ENCODE measurements at places on chromosomes 16 and 17. TPM values are rescaled to one million over a fixed set of nuclear protein-coding genes. Genes with fewer than 3 reads are reported as not detected.

PRKCB gene
- 10.5 TPM for total RNA-seq

CKLF gene
- 30.4 TPM for total RNA-seq

GP1BA gene
- total RNA-seq, result not detected

TPSG1 gene
- not detected for total RNA-seq

TMEM238L gene
- not detected for total RNA-seq

TERB1 gene
- 0.55 TPM for total RNA-seq

RPS6KB1 gene
- total RNA-seq, result 49.9 TPM

RETREG3 gene
- 51.8 TPM for total RNA-seq

TBC1D3C gene
- 0.29 TPM for total RNA-seq

KCNG4 gene
- total RNA-seq, result not detected

MPO gene
- 1.4 TPM for total RNA-seq

STH gene
- not detected for total RNA-seq

NLRC3 gene
- 19.9 TPM for total RNA-seq

MEIOB gene
- not detected for total RNA-seq

AGRP gene
- total RNA-seq, result not detected

ATP2A3 gene
- 36.3 TPM for total RNA-seq

SPNS2 gene
- 71.2 TPM for total RNA-seq

NME4 gene
- total RNA-seq, result 40.9 TPM

KRTAP2-3 gene
- not detected for total RNA-seq

IFT20 gene
- total RNA-seq, result 33.3 TPM

KRTAP3-1 gene
- not detected for total RNA-seq

TUBG1 gene
- total RNA-seq, result 32.5 TPM

- H3K4me3 ChIP-seq, result no peak overlapping the region
- H3K27me3 ChIP-seq, result no peaks in the 10 kb centered on the region
- H3K27ac ChIP-seq, result no peak overlapping the region
- DNase-seq, result no peak
These were observed 54.0 kb downstream of the GAS7 start for GRCh38 chr17:10144456-10144855.

GRCh38 chr17:29240968-29241963 lies 5.4 kb upstream of the CRYBA1 start:
- H3K4me1 ChIP-seq, result peaks cover 6% of the 10 kb centered on the region
- H3K27me3 ChIP-seq, result no peaks in the 10 kb centered on the region
- DNase-seq, result peak; percentile 51
- H3K4me3 ChIP-seq, result no peak overlapping the region
- H3K36me3 ChIP-seq, result no peaks in the 10 kb centered on the region

DNA sequence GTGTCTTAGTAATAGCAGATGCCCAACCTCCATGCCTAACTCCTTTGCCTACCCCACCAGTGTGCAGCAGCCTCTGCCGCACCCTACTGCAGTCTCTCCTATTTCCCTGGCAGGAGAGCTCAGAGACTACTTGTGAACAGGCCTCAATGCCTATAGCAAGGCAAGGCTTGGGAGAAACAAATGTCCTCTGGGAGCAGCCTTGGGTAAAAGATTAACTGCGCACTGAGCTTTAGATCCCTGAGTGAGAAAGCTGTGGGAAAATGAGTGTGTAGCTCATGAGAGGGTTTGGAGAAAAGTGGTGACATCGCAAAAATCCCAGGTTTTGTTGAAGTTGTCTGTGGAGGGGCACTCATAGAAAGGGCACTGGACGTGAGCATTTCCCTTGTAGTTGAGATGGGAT lies 335.8 kb downstream of the WWOX start:
- H3K27me3 ChIP-seq, result no peaks in the 10 kb centered on the region
- no peak overlapping the region for H3K4me3 ChIP-seq
- H3K36me3 ChIP-seq, result no peaks in the 10 kb centered on the region
- H3K4me1 ChIP-seq, result no peaks in the 10 kb centered on the region
- no peak for DNase-seq
- H3K27ac ChIP-seq, result no peak overlapping the region

- H3K27ac ChIP-seq, result no peak overlapping the region
- no peaks in the 10 kb centered on the region for H3K36me3 ChIP-seq
- DNase-seq, result no peak
- peaks cover 14% of the 10 kb centered on the region for H3K4me1 ChIP-seq
- H3K27me3 ChIP-seq, result no peaks in the 10 kb centered on the region
- no peak overlapping the region for H3K4me3 ChIP-seq
These were observed 131.0 kb downstream of the MRTFB start for GRCh38 chr16:14202095-14202494.

- no peaks in the 10 kb centered on the region for H3K27me3 ChIP-seq
- H3K4me1 ChIP-seq, result peaks cover 4% of the 10 kb centered on the region
- H3K36me3 ChIP-seq, result no peaks in the 10 kb centered on the region
- H3K27ac ChIP-seq, result no peak overlapping the region
- DNase-seq, result no peak
- no peak overlapping the region for H3K4me3 ChIP-seq
These were observed 6.4 kb upstream of the SRCAP start for GRCh38 chr16:30692396-30693064.

GRCh38 chr17:16491131-16491702 lies 776 bp downstream of the LRRC75A start:
- H3K27me3 ChIP-seq, result no peaks in the 10 kb centered on the region
- peaks cover 33% of the 10 kb centered on the region for H3K4me1 ChIP-seq
- no peak overlapping the region for H3K27ac ChIP-seq
- peak overlapping the region; percentile 67 for H3K4me3 ChIP-seq
- no peaks in the 10 kb centered on the region for H3K36me3 ChIP-seq
- DNase-seq, result no peak

DNA sequence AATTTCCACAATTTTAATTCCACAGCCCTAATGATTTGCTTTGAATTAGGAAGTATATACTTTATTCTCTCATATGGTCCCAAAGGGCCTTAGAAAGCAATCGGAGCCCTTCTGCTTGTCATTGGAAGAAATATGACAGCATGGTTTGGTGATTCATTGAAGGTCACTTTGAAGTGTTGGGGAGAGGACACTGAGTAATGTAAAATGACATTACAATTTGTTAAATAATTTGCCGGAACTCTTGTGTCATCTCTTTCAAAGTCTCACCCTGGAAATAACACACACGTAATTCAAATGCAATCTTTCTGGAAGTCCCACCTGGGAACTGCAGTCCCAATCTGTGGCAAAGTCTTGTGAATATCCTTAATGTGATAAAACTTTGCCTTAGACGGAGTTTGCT lies 59.8 kb downstream of the BMERB1 start:
- H3K27me3 ChIP-seq, result no peaks in the 10 kb centered on the region
- H3K4me1 ChIP-seq, result no peaks in the 10 kb centered on the region
- H3K4me3 ChIP-seq, result no peak overlapping the region
- no peak for DNase-seq

DNA sequence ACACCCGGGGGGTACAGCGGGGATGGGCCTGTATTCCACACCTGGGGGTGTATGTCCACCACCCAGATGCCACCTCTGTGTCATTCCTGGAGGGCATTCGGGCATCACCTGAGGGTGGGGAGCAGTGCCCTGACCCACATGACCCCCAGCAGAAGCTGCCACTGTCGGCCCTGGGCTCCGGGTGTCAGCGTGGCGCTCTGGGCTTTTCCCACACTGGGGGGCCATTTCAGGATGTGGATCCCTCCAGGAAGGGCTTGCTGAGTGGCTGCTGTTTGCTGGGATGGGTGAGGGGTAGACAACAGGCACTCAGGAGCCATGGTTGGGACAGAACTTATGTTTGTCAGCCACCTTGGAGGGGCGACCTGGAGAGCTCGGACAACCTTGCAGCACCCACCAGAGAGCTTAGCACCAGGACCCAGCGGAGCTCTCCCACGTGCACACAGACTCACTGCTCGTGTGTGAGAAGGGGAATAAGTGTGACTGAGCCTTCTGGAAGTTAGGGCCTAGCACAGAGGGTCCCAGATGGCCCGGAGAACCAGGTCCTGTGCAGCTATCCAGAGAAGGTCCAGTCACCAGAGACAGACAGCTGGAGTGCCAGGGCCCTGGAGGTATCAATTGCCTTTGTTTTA lies 102.7 kb downstream of the METRNL start:
- H3K36me3 ChIP-seq, result no peaks in the 10 kb centered on the region
- no peak overlapping the region for H3K4me3 ChIP-seq
- peaks cover 14% of the 10 kb centered on the region for H3K4me1 ChIP-seq
- no peaks in the 10 kb centered on the region for H3K27me3 ChIP-seq

DNA sequence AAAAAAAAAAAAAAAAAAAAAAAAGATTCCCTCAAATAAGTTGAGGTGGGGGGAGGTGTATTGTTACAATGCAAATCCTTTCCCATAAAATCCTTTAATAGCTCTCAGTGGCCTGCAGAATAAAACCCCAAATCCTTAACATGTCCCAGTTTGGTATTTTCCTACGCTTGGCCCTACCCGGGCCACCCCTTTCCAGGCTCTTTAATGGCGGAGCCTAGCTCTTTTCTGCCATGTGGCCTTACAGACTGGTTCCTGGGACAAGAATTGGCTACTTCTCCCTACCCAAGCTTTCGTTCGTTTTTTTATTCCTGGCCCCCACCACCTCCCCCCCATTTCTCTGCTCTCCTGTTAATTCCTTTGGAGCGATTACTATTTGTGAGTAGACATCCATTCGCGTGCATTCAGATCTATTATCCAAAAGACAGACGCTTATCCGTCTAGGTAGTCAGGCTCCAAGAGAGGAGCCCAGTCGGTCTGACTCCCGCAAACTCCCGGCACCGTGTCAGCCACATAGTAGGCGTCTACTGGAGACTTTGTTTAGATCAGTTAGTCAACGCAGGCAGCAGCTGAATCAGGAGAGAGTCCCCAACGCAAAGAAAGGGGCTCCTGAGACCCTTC lies 813 bp upstream of the THAP11 start:
- H3K4me1 ChIP-seq, result peaks cover 42% of the 10 kb centered on the region
- no peak for DNase-seq
- H3K27ac ChIP-seq, result peak overlapping the region; percentile 100
- no peaks in the 10 kb centered on the region for H3K27me3 ChIP-seq
- peak overlapping the region; percentile 90 for H3K4me3 ChIP-seq

- H3K4me3 ChIP-seq, result no peak overlapping the region
- H3K27me3 ChIP-seq, result no peaks in the 10 kb centered on the region
These were observed 155.7 kb upstream of the TNRC6C start for GRCh38 chr17:77802811-77803220.

DNA sequence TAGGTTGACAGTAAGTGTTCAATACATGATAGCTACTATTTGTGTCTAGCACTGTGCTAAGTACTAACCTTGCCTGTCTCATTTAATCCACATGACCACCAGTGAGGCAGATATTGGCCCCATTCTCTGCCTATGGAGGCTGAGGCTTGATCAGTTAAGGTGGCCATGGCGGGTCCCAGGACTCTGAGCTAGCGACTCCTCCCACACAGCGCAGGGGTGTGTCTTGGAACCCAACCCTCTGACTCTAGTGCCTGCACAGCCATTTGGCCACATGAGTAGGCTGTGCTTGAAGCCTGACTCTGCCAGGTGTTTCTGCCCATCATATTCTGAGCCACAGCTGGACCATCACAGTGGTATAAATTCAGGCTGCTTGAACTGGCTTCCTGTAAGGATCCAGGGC lies 6.4 kb downstream of the NHERF1 start:
- H3K27me3 ChIP-seq, result no peaks in the 10 kb centered on the region
- no peaks in the 10 kb centered on the region for H3K36me3 ChIP-seq
- H3K4me3 ChIP-seq, result no peak overlapping the region
- peaks cover 63% of the 10 kb centered on the region for H3K4me1 ChIP-seq

DNA sequence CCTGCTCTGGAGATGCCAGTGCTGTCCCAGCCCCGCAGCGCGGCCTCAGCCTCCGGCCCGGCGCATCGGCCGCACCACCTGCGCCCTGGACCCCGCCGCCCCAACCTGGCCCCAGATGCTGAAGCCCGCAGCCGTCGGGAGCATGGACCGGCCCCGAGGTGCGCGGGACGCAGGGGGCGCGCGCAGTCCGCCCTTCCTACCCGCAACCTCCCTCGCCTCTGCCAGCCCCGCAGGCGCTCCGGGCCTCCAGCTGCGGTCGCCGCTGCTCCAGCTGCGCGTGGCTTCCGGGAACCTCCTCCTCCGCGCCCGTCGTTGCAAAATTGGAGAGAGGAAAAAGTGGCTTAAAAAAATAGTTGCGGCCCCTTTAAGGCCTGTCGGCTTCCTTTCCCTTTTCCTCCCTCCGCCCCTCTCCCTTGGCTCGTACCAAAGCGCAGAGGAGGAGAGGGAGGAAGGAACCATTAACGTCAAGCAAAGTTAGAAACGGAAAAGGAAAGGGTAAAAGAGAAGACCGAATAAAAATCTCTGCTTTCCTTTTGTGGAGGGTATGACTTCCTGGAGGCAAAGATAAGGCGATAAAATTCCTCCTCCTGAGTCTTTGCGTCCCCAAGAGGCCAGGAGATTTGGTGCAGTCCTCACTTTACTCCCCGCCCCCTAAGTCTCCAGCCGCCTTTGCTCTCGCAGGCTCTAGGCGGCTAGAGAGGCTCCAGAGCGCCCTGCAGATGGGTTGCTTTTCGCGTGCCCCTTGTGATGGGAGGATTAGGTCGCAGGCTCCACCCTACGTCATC lies at the start of gene CDIPT:
Gene CDIPT (minus strand): TSS at position 343 of the 785 bp plus-strand sequence. CDS start 369 bp downstream, outside the sequence.
- H3K27me3 ChIP-seq, result no peaks in the 10 kb centered on the region
- DNase-seq, result peak; percentile 92
- peaks cover 21% of the 10 kb centered on the region for H3K36me3 ChIP-seq
- H3K27ac ChIP-seq, result peak within 1 kb of the TSS; percentile 90
- H3K4me1 ChIP-seq, result peaks cover 20% of the 10 kb centered on the region

GRCh38 chr17:10251212-10251948 lies 53.0 kb upstream of the GAS7 start:
- H3K27me3 ChIP-seq, result no peaks in the 10 kb centered on the region
- H3K4me3 ChIP-seq, result no peak overlapping the region
- no peak for DNase-seq
- H3K36me3 ChIP-seq, result no peaks in the 10 kb centered on the region

- DNase-seq, result no peak
- H3K36me3 ChIP-seq, result no peaks in the 10 kb centered on the region
- H3K4me3 ChIP-seq, result no peak overlapping the region
- no peaks in the 10 kb centered on the region for H3K4me1 ChIP-seq
These were observed 171.9 kb downstream of the IRX5 start for GRCh38 chr16:55102531-55102930.

- DNase-seq, result no peak
- H3K36me3 ChIP-seq, result no peaks in the 10 kb centered on the region
- no peaks in the 10 kb centered on the region for H3K4me1 ChIP-seq
- no peak overlapping the region for H3K27ac ChIP-seq
- no peak overlapping the region for H3K4me3 ChIP-seq
These were observed 533.4 kb downstream of the KCNJ2 start for GRCh38 chr17:70702683-70703255.

GRCh38 chr17:69524854-69525253 lies 110.4 kb downstream of the MAP2K6 start:
- H3K4me1 ChIP-seq, result no peaks in the 10 kb centered on the region
- H3K36me3 ChIP-seq, result no peaks in the 10 kb centered on the region
- H3K27me3 ChIP-seq, result no peaks in the 10 kb centered on the region
- no peak overlapping the region for H3K4me3 ChIP-seq
- H3K27ac ChIP-seq, result no peak overlapping the region
- DNase-seq, result no peak

DNA sequence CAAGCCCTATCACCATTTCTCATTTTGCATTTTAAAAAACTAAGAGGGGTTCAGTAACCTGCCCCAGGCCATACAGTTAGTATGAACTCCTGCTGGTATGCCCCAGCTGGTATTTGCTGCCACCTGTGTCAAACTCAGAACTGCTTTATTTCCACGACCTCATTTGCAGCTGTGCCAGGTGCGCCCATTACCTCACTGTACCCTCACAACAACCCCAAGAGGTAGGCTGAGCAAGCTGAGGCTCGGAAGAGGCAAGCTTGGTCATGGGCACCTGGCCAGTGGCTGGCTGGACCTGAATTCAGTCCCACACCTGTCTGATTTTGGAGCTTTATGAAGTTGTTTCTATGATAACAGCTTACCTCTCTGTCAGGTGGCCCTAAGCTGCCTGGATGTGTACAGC lies 7.6 kb downstream of the EPN2 start:
- no peak overlapping the region for H3K4me3 ChIP-seq
- H3K36me3 ChIP-seq, result no peaks in the 10 kb centered on the region
- peaks cover 51% of the 10 kb centered on the region for H3K4me1 ChIP-seq
- no peak overlapping the region for H3K27ac ChIP-seq
- DNase-seq, result no peak

GRCh38 chr16:66751992-66752322 lies 548 bp upstream of the DYNC1LI2 start:
- peak overlapping the region; percentile 92 for H3K27ac ChIP-seq
- no peak for DNase-seq
- H3K27me3 ChIP-seq, result no peaks in the 10 kb centered on the region
- H3K36me3 ChIP-seq, result peaks cover 19% of the 10 kb centered on the region

All from upper lobe of left lung (tissue), 6 donors.